Activated T-helper 1 cell treated with anti-CD3 and anti-CD28 coated beads, Interleukin-12 subunit alpha, Interleukin-12 subunit beta, Interleukin-2, Interleukin-4 antibody, amounts not matched to agents 30 ng/mL and 10 ng/mL and 1 ng/mL, durations not matched to agents 14 hours and 24 hours and 36 hours (primary cell): ENCODE measurements at places on chromosomes 2 and 18. TPM values are rescaled to one million over a fixed set of nuclear protein-coding genes. Genes with fewer than 3 reads are reported as not detected.

TDRD15 gene
- total RNA-seq, result not detected in 2 replicates

DNA sequence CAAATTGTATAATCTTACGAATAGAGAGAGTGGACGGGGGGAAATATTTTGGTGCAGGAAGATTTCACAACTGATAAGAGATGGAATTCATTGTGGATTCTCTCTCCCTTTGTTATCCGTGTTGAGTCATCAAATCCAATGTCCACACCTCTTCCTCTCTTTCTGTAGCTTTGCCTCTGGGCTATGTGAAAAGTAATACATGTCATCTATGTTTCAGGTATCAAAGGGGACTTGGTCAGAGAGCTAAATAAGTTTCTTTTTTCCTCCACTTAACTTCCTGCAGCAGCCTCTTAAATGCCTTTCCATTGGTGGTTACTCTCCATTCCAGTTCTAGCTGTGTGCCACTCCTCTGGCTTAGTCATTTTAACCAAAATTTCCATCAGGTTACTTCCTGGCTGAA lies 169.3 kb upstream of the NXPH2 start:
- H3K4me3 ChIP-seq, result no peak overlapping the region
- H3K36me3 ChIP-seq, result no peaks in the 10 kb centered on the region
- no peaks in the 10 kb centered on the region for H3K27me3 ChIP-seq
- no peak overlapping the region for H3K27ac ChIP-seq
- no peak for DNase-seq
- H3K4me1 ChIP-seq, result no peaks in the 10 kb centered on the region

- no peak overlapping the region for H3K27ac ChIP-seq
- peaks cover 15% of the 10 kb centered on the region for H3K4me1 ChIP-seq
- DNase-seq, result no peak
- H3K27me3 ChIP-seq, result peaks cover 24% of the 10 kb centered on the region
- peak overlapping the region; percentile 74 for H3K4me3 ChIP-seq
- H3K36me3 ChIP-seq, result peaks cover 2% of the 10 kb centered on the region
Measured at GRCh38 chr18:50298443-50299284, 11.2 kb upstream of the CXXC1 start.

- no peaks in the 10 kb centered on the region for H3K27me3 ChIP-seq
- H3K27ac ChIP-seq, result no peak overlapping the region
- H3K4me3 ChIP-seq, result no peak overlapping the region
- DNase-seq, result no peak
Measured at GRCh38 chr2:143230506-143231253, 101.5 kb downstream of the ARHGAP15 start.

DNA sequence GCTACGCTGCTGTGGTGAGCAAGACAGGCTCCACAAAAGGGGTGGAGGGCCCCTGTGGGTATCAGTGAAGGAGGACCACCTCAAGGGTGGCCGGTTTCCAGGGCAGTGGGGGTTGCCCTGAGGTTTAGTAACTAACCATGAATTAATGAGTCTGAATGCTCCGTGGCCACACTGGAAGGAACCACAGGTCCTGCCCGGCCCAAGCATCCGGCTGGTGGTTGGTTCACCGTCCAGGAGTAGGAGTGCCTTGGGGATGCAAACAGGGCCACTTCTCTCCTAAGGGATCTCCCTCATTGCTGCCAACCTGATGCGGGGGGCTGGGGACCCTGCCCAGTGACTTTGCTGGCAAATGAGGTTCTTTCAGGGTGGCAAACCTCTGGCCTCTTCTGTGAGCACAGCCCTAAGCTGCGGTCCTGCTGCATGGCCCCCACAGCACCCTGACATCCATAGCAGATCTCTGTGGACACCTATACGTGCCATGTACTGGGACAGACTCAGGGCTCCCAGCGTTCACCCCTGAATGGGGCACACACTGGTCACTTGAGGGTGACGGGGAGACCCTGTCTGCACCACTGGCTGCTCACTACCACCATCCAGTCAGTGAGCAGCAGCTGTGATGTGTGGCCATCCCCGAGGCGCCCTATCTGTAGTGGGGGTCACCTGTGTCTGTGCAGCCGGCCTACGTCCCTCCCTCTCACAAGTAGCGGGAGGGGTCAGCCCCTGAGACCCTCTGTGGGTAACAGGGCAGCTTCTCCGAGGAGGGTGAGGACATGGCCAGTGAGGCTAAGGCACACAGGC lies 41.6 kb downstream of the HS6ST1 start:
- H3K27ac ChIP-seq, result no peak overlapping the region
- DNase-seq, result no peak
- peaks cover 11% of the 10 kb centered on the region for H3K36me3 ChIP-seq
- no peak overlapping the region for H3K4me3 ChIP-seq
- peaks cover 7% of the 10 kb centered on the region for H3K4me1 ChIP-seq
- no peaks in the 10 kb centered on the region for H3K27me3 ChIP-seq

- H3K4me3 ChIP-seq, result no peak overlapping the region
- no peaks in the 10 kb centered on the region for H3K27me3 ChIP-seq
- H3K27ac ChIP-seq, result no peak overlapping the region
- DNase-seq, result no peak
- H3K4me1 ChIP-seq, result no peaks in the 10 kb centered on the region
Measured at GRCh38 chr2:128818704-128819491, 500.2 kb upstream of the HS6ST1 start.

GRCh38 chr2:63514781-63515180 lies 73.5 kb downstream of the WDPCP start:
- no peak overlapping the region for H3K4me3 ChIP-seq
- H3K27ac ChIP-seq, result no peak overlapping the region
- DNase-seq, result no peak
- H3K27me3 ChIP-seq, result no peaks in the 10 kb centered on the region

GRCh38 chr2:175755656-175756386 lies 246.2 kb downstream of the LNPK start:
- H3K4me1 ChIP-seq, result no peaks in the 10 kb centered on the region
- no peak for DNase-seq
- H3K4me3 ChIP-seq, result no peak overlapping the region
- H3K36me3 ChIP-seq, result no peaks in the 10 kb centered on the region
- H3K27ac ChIP-seq, result no peak overlapping the region
